ENCODE measurements at places on chromosomes 4 and X.

DNA sequence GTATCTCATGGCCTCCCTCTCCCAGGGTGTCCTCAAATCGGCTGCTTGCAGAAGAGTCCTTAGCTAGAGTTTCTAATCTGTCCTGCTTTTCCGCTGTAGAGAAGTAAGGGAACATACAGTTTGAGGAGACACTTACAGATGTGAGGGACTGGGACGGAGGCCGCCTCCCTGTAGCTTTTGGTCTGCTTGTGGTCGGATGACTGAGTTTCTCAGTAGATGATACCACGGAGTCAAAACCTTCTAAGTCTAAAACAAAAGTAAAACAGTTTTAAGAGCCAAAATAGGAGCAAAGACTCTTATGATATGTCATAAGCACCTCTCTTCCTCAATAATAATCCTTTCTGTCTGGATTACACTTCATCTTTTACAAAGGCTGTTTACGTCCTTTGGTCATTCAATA lies 34.5 kb upstream of the MAP3K15 start:
- no peak for DNase-seq

GRCh38 chrX:113828470-113828869 lies 755.4 kb upstream of the HTR2C start:
- DNase-seq, result no peak

DNA sequence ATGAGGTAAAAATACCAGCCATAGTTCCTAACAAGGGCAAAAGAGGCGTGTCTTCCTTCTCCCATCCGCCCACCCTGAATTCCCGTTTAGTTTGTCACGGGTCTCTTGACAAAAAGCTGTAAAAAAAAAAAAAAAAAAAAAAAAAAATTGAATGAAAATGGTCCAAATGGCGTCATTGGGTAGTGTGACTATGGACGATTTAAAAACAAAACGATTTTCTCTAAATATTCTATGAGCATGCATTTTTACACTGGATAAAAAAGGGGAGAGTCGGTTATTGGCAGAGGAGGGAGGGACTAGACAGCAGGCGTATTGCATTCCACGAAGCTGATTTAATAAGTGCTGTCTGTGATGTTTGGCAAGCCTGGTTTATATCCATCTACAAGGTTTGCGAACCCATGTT lies at the start of gene FAM133A:
FAM133A (plus strand) TSS at position 338 of the 403 bp plus-strand sequence. CDS start 35,214 bp downstream, outside the sequence.
- DNase-seq, result no peak

- DNase-seq, result peak; percentile 23
These were observed 685 bp downstream of the COMMD8 start for GRCh38 chr4:47462799-47463234.

DNA sequence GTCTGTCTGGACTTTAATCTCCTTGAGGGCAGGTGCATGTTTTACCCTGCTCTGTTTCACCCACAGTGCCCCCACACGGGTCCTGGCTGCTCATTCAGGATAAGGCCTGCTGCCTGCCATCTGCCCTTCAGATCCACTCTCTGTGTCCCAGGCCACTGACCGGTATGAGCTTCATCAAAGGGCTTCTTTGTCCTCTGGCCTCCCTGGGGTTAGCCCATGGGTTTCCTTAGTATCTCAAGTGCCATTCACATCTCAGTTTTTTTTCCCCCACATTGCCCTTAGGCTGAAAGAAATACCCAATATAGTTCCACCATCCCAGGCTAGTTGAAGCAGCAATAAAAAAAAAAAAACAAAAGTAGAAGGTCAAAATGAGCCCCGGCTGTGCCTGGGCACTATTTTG lies 9.3 kb downstream of the CD99L2 start:
- no peak for DNase-seq

DNA sequence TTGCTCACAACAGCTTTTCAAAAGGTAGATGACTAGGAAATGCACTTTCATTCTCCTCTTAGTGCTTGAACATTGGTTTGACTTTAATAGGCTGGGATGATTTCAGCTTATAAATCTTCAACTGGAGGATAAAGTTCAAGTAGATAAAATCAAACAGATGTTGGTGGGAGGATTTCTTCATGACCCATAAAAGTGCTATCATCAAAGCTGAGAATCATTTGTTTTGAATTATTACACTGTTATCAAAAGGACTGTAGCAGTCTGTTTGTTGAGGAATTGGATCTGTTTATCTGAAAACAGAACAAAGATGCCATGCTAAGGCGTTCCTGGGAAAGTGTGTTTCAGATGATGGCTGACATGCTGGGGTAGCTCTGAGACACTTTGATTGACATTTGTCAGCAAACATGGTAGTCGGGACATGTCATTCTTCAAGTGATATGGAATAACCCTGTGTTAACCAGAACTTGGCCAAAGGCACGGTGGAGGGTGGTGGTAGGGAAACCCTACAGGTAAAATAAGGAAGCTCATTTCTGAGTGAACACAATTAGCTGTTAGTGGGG lies 304.0 kb upstream of the PITX2 start:
- no peak for DNase-seq

- DNase-seq, result peak; percentile 50
These were observed 722 bp downstream of the SLC10A7 start for GRCh38 chr4:146520896-146521540.

GRCh38 chr4:82930848-82931755 lies 30.6 kb downstream of the THAP9 start:
- DNase-seq, result no peak

GRCh38 chrX:12811658-12812057 lies 20.4 kb downstream of the PRPS2 start:
- no peak for DNase-seq

- DNase-seq, result no peak
These were observed 8.0 kb upstream of the FNIP2 start for GRCh38 chr4:158760866-158761265.

GRCh38 chrX:109352066-109352588 lies 129.8 kb downstream of the GUCY2F start:
- DNase-seq, result no peak

GRCh38 chr4:165711436-165711835 lies 161.6 kb upstream of the TLL1 start:
- DNase-seq, result no peak

- DNase-seq, result no peak
These were observed 417.7 kb downstream of the MAPK10 start for GRCh38 chr4:85942107-85942506.

DNA sequence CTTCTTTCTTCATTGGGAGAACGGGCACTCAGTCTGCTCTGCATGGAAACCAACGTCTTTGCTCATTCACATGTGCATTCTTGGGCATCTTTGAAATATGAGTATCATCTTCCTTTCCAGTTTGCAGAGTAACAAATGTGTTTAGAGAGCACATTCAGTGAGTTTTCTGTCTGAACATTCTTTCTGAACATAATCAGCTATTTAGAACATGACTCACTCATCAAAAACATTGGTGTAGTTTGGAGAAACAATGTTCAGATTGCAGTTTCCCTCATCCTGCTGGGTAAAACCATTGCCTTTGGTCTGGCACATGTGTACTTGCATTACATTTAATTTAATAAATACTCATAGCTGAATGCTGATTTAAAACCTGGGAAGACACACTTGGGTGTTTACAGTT lies 81.5 kb upstream of the F9 start:
- no peak for DNase-seq

- DNase-seq, result no peak
These were observed 61.9 kb upstream of the FAM47B start for GRCh38 chrX:34880656-34881055.

GRCh38 chr4:83617371-83618035 lies 81.6 kb downstream of the GPAT3 start:
- no peak for DNase-seq

- no peak for DNase-seq
These were observed 55.4 kb upstream of the SLC10A7 start for GRCh38 chr4:146577111-146577510.

DNA sequence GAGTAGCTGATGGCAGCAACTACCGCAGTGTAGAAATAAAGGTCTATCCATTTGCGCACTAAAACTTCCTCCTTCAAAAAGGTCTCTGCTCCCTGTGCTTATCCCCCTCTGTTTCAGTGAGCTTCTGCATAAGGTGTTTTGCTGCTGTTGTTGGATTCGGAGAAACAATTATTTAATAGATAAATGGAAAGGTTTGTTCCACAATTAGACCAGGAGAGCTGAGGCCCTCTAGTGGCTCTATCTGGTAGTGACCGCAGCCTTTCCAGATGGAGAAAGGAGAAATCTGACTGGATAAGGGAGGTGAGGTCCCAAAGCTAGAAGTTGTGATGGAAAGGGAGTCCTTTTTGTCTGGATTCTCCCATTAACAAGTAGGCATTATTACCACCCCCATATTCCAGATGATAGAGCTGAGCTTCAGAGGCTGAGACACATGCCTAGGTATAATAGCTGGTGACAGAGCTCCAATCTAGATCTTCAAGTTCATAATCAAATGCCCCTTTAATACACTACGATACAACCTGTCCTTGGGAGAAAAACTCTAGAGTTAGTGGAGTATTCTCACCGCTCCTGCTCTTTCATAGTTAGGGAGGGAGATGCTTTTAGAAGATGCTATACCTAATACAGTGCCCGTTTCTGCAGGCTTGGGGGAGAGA lies 5.1 kb upstream of the GABRQ start:
- DNase-seq, result peak; percentile 47

DNA sequence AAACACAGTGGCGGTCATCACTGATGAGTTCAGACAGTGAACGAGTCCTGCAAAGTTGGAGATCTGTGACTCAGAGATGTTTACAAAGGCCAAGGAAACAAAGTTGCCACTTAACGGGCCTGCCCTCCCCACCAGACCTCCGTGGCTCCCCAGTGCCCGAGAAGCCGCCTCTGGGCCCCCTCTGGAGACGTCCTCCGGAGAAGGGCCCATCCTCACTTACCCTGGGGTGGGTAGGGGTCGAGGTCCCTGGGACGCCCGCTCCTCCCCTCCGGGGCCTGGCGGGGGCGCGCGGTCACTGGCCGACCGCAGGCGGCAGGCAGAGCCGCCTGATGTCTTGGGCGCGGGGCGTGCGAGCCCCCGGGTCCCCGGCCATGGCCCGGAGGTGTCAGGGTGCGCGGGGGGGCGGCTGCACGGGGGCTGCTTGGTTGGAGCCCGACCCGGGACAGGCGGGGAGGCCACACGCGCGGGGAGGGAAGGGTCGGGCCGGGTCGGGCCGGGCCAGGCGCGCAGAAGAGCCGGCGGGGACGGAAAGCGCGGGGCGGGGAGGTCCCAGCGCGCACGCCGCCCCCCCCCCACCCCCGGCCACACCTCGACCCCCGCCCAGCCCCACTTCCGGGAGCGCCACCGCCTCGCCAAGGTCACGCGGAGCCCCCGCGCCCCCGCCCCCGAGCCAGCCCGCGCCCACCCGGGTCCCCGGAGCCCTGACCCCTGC lies 529 bp downstream of the DHRSX start:
- peak; percentile 59 for DNase-seq

DNA sequence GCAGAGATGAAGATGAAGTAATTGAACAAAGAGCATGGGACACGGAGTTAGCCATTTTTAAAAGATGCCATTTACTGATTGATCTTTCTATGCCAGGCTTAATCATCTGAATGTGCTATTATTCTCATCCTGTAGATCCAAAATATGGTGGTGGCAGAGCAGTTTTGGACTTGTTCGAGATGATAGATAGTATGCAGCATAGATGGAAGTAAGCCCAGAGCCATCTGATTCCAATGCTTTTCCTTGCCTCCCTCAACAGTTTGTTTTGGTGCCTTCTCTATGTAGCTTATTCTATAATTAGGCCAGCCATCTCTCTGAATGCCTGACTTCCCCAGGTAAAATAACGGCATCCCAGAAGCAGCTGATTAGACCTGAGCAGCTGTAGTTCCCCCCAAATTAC lies 152.6 kb upstream of the CLNK start:
- DNase-seq, result no peak

DNA sequence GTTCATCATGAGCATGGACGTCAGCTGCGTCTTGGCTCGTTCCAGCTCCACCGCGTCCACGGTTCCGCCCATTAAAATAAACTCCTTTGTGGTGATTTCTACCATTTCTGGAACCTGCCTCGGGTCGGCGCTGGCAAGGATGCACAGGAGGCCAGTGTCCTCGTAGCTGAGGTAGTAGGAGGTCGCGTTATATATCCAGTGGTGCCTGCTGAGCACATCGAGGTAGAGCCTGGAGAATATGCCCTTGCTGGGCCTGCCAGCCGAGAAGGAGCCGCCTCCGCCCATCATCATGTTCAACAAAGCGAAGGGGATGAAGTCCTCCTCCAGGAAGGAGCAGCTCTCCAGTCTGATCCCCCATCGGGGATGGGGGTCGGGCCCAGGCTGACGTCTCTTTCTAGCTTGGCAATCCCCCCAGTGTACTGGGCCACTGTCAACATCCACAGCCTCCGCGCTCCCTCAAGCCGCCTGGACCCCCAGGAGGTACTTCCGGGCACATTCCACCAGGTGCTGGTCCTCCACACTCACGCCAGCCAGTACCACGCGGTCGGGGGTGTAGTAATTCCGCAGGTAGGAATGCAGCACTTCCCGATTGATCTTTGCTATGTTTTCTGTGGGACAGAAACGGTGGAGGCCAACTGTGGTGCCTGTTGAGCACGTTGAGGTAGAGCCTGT lies 120.9 kb upstream of the GRID2 start:
- no peak for DNase-seq

DNA sequence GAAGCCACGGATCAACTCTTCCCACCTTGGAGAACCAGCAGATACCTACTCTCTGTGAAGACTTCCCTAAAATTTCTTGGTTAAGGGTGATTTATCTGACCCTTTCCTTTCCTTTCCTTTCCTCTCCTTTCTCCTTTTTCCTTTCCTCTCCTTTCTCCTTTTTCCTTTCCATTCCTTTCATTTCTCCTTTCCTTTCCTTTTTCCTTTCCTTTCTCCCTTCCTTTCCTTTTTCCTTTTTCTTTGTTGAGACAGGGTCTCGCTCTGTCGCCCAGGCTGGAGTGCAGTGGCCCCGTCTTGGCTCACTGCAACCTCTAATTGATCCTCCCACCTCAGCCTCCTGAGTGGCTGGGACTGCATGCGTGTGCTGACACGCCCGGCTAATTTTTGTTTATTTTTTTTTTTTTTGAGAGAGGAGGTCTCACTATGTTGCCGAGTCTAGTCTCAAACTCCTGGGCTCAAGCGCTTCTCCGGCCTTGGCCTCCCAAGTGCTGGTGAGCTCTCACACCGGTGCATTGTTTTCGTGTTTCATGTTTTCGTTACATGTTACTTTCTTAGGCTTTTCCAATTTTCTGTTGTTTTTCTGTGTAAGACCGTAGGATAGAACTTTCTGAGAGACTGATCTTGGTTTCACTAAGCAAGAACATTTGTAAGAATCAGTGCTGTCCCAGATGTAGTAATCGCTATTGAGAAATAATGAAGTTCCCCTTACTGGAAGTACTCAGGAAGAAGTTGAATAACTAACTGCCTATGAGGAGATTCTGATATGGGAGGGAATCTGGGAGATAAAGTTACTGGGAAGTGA lies 2.0 kb downstream of the TMEM165 start:
- no peak for DNase-seq
